ENCODE measurements at places on chromosomes 5 and 9.

- DNase-seq = no peak
Observed at GRCh38 chr9:25602400-25603044, 75.7 kb downstream of the TUSC1 start.

- DNase-seq = no peak
Observed at GRCh38 chr9:120524863-120525262, 55.1 kb downstream of the CDK5RAP2 start.

- no peak for DNase-seq
Observed at GRCh38 chr5:122697191-122697590, 77.7 kb upstream of the SNX2 start.

DNA sequence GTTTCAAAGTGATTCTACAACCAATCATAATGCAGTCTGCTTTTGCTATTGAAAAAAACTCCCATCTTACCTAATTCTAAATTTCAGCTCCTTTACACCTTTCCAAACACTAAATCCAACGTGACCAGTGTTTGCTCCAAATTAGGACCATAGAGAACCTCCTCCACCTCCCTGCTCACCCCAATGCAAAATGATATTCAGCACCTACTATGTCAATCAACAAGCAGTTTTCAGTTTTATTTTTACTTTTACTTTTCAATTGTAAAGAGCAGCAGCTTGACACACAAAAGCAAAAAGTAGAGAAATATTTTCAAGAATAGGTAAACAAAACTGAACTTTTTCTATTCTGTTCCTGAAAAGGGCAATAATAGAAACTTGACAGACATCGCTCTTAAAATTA lies 3.4 kb downstream of the FAM13B start:
- no peak for DNase-seq

- no peak for DNase-seq
Observed at GRCh38 chr5:135149956-135150723, 116.1 kb upstream of the PITX1 start.

DNA sequence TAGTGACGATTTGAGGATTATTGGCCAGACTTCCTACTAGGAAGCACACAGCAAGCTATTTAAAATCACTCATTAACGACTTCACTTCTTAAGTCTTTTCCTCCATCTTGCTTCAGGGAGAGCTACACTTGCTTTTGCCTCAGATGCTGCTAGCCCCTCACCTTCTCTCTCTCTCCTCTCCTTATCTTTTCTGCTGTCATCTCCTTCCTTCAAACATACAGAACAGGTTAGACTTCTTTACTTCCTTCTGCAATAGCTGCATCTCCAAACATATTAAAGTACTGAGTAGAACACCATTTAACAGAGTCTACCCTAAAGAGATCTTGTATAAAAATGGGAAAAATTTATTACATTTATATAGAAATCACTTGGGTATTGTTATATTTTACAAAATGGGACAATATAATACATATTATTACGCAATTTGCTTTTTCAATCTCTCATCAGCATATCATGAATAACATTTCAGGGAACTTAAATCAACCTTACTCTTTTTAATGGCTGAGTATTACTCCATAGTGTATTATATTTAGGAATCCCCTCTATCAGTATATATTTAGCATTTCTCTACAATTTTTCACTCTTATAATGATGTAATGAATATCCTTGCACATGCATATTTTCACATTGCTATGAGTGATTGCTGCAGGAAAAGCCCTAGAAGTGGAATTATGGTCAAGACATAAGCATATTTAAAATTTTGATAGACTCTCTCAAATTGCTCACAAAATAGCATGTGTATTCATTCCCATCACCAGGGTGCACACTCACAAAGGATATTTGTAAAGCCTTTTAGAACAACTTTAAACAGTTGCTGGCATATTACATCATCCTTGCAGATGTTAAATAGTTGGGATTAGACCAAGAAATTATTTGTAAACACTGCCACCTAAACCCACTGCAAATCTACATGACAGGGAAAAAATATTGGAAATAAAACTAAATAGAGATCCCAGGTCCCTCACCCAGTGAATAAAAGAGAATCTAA lies 164.5 kb upstream of the NFIB start:
- DNase-seq = peak; percentile 100

GRCh38 chr5:79488058-79488457 lies 25.9 kb downstream of the HOMER1 start:
- DNase-seq = no peak

DNA sequence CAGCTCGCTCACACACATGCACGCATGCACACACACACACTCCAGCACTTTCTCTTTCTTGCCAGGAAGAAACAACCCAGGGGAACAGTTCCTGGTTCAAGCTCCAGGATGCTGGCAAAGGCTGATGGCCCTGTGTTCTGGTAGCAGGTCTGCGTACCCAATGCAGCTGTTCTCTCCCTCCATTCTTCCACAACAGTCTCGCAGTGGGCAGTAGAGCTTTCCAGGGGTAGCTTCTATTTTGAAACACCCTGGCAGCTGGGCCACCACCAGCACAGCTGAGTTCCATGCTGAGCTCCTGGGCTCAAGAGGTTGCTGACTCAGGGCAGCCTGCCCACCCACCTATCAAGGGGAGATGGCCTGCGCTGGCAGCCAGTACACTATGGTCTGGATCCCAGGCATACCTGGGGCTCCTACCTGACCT lies 4.7 kb downstream of the VDAC1 start:
- DNase-seq = no peak

DNA sequence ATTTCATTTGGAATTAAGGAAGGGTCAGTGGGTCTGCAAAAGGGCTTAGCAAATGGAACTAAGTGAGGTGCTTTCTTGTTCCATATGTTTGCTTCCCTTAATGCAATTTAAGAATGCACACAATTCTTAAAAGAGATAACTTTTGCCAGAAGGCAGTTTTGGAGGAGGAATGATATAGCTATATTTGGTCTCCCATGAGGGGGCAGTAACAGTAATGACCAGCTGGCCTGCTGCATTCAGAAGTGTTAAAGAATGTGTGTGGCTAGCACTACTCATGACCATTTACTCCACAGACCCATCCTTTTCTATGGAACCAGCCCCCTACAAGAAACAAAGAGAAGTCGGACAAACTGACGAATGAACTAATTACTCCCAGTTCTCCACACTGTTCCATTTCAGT lies 638.9 kb downstream of the RAB3C start:
- no peak for DNase-seq

- no peak for DNase-seq
Observed at GRCh38 chr5:1195916-1196315, 5.5 kb upstream of the SLC6A19 start.

- no peak for DNase-seq
Observed at GRCh38 chr9:3177936-3178335, 334.0 kb upstream of the PUM3 start.

DNA sequence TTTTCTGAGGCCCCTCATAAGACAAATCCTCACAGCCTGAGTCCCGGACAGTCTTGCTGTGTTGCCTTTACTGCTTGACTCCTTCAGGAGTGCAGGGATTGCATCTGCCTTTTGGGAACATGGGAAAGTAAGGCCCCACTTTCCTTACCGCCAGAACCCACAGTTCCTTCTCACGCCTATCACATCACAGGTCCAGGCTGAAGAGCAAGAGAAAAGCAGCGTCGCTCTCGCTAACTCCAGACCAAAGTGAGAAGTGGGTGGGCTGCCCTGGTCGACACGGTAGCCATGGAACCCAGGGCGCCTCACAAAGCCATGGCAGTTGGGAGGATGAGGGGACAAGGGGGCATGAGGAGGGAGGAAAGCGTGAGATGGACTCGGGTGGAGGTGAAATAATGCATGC lies 7.9 kb upstream of the ZDHHC11 start:
- no peak for DNase-seq

DNA sequence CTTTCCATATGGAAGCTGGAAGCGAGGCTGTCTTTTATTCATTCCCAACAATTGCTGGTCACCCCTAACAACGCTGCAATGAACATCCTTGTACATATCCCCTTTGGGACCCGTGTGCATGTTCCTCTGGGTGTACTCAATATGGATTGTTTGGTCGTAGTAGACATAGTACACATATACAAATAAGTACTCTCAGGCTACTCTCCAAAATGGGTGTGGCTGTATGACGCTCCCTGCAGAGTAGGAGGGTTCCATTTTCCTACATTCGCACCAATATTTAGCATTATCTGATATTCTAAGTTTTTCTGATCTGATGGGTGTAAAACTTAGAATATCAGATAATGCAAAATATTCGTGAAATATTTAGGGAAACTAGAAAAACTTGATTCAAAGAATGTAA lies 23.2 kb upstream of the NAA35 start:
- no peak for DNase-seq

DNA sequence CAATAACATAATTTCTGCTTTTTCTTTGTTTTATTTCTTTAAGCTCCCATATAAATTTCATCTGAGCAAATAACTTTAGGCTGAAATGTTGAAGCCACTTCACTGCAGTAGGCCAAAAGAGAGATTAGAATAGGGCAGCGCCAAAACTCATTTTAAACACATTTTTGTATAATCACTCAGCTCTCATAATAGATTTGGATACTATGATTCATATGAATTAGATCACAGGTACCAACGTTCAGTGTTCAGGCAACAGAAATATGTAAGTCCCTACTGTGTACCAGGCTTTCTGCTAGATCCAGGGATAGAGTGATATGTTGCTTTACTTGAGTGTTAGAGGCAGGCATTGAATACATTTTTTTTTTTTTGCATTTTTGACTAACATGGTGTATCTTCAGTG lies 370.5 kb downstream of the PTPRD start:
- DNase-seq = no peak

DNA sequence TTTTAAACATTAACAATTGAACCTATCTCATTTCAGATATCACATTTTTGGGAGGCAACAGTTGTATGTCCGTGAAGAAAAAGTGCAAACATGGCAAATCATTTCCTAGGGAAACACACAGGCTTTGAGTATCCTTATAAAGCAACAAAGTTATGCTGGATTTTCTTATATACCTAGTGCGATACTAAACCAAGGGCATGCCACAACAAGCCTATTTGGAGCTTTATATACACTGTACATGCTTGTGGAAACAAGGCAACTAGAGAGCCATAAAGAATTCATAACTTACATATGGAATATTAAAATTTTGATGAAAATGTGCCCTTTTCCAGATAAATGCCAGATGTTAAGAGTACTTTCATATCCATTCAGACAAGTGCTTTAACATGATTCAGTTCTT lies 191.4 kb downstream of the DCP2 start:
- no peak for DNase-seq

GRCh38 chr9:100150214-100150613 lies 51.2 kb downstream of the INVS start:
- no peak for DNase-seq

- no peak for DNase-seq
Observed at GRCh38 chr9:130319300-130319699, 53.7 kb downstream of the HMCN2 start.

DNA sequence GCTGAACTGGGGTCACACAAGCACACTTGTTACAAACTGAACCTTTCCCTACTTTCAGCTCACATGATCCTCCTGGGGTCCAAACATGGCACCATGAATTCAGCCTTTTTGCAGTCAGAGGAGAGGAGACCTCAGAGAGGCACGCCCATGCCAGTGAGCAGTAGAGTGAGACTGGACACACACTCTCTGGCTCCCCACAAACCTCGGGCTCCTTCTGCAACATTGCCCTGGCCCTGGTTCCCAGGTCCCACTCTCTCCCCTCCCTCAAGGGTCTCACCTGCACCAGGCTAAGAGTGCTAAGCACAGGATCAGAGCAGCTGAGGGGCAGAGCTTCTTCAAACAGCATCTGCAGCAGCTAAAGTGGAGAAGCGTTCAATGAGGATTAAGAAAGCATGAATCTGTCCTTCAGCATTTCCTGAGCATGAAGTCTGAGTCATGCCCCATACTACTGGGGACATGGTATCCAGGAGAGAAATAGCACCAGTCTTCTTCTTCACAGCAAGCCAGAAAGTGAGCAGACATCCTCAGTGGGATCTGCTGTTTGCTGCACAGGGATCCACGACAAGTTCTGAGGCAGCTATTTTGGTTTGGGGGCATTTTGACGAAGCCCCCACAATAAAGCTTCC lies 27.2 kb downstream of the SLC35A4 start:
- DNase-seq = no peak

DNA sequence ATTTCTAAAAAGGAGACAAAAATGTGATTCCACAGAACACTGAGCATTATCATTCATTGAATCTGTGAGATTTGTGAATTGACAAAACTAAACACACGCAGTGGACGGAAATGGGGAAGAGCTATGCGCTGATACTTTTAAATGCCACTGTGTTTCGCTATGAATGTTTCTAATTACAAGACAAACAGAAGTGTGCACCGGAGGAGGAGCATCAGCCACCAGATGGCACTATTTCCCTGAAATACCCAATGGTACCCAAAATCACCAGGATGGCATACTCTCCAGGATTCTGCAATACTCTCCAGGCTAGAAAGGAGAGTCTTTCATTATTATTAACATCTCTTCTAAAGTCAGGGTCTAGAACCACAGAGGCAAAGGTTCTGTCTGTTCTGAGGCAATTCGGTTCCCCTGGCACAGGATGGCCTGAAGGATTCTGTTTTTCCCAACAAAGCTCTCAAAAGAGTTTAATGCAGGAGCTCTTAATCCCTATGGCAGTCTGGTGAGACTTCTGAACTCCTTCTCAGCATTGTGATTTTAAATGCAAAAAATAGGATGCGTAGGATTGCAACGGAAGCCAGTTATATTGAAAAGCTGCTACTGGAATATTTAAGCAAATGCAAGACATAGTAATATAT lies 13.8 kb upstream of the PUM3 start:
- DNase-seq = peak; percentile 71

GRCh38 chr5:148406406-148406805 lies 22.6 kb downstream of the FBXO38 start:
- no peak for DNase-seq

DNA sequence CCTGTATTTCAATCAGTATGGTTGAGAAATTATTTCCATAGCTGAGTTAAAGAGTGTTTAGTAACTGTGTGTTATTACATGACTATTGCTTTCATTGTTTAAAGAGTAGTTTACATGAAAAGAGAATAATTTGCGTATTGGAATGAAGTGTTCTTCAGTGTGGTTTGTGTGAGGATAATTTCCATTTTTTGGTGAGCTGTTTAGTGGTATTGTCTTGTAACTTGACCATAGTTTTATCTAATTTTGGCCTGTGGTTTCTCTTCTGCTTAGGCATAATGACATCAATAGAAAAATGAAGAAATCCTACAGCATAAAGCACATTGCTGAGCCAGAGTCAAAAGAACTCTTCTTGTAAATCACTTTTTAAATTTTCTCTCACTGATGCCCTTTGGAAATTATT lies 151.2 kb downstream of the SNCAIP start:
- DNase-seq = no peak

- DNase-seq = peak; percentile 26
Observed at GRCh38 chr9:35903049-35903448, 3.0 kb upstream of the HRCT1 start.

GRCh38 chr9:121767171-121767769 lies 115.8 kb downstream of the DAB2IP start:
- no peak for DNase-seq

- no peak for DNase-seq
Observed at GRCh38 chr9:96509848-96510247, 59.9 kb downstream of the HABP4 start.

GRCh38 chr9:134073500-134073899 lies 5.7 kb upstream of the BRD3 start:
- DNase-seq = no peak

- no peak for DNase-seq
Observed at GRCh38 chr5:128121651-128122050, 38.1 kb downstream of the SLC12A2 start.

Data from NCI-H446 treated with DMSO at 0.1 percent for 48 hours (cell line).